ENCODE measurements at places on chromosomes 1 and 21.

DNA sequence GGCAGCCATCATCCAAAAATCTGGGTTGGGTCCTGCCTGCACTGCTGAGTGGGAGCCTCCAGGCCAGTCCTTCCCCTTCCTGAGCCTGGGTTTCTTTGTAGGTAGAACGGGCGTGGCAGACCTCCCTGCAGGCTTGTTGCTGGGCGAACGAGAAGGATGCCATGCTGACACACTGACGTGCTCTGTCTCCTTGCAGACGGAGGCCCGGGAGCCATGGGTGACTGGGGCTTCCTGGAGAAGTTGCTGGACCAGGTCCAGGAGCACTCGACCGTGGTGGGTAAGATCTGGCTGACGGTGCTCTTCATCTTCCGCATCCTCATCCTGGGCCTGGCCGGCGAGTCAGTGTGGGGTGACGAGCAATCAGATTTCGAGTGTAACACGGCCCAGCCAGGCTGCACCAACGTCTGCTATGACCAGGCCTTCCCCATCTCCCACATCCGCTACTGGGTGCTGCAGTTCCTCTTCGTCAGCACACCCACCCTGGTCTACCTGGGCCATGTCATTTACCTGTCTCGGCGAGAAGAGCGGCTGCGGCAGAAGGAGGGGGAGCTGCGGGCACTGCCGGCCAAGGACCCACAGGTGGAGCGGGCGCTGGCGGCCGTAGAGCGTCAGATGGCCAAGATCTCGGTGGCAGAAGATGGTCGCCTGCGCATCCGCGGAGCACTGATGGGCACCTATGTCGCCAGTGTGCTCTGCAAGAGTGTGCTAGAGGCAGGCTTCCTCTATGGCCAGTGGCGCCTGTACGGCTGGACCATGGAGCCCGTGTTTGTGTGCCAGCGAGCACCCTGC lies 1.4 kb downstream of the GJA4 start:
- DNase-seq: no peak

GRCh38 chr1:2019172-2019543 lies at the start of gene GABRD:
GABRD (plus strand) TSS chr1:2019345; CDS start chr1:2019424, 79 bp downstream.
- no peak for DNase-seq

DNA sequence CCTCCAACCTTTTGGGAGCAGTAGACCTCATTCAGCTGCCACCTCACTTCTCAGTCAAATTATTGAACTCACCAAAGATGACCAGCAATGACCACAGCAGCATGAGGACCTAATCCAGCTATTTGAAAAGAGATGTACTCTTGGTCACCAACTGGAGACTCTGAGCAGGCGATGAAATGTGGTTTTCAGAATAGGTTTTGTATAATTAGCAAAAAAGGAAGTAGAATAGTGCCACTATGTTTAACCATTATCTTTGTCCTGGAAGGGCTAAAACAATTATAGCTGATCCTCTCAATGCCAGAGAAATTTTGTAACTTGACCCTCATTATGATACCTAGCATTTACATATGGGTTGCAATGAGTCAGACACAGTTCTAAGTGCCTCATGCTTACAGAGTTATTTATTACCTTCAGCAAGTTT lies at the start of gene FCRL2:
FCRL2 (minus strand) TSS at position 162 of the 421 bp plus-strand sequence; CDS start at position 103, 59 bp downstream.
- no peak for DNase-seq

GRCh38 chr1:99758073-99758511 lies 8.3 kb downstream of the FRRS1 start:
- DNase-seq: no peak

- DNase-seq: no peak
Observed at GRCh38 chr1:198657550-198658064, 18.8 kb downstream of the PTPRC start.

GRCh38 chr1:207787776-207788175 lies 35.9 kb downstream of the CD46 start:
- DNase-seq: no peak

DNA sequence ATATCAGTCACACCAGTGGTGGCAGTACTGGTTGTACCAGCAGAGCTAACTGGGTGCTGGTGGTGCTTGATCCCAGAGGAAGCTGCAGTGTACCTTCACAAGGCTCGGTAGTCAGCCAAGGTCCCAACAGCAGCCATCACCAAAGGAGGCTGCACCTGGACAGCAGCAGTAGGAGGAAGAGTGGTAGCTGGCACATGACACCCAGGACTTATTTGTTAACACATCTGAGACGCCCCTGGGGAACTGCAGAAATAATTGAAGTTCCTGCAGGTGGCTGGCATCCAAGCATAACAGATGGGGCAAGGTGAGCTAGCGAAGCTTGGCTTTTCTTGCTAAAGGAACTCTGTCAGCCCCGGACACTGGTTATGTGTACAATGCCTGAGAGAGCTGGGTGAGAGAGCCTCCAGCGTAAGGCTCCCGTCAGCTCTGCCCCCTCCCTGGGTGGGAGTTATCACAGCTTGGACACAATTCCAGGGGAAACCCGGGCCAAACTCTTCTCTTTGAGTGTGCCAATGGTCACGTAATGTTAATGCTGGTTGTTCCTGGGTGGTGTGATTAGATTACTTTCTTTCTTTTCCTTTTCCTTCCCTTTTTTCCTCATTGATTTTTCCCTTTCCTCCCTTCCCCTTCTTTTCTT lies 29.1 kb upstream of the PARP1 start:
- no peak for DNase-seq

DNA sequence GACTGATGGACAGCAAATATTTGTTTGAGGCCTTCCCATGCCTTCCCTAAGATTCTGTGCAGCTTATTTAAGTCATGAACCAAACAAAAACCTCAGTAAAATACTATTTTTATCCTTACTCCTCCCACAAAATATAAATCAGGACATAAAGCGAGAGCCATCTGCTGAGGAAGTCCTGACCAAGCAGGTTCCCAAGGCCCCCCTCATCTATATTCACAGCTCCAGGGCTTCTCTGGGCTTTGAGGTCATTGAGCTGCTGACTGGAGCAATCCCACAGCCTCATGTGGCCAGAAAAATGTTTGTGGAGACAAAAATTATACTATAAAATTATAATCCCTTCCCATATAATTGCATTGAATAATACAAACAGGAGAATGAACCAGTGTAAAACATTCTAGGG lies 846.2 kb downstream of the ADGRL2 start:
- no peak for DNase-seq

DNA sequence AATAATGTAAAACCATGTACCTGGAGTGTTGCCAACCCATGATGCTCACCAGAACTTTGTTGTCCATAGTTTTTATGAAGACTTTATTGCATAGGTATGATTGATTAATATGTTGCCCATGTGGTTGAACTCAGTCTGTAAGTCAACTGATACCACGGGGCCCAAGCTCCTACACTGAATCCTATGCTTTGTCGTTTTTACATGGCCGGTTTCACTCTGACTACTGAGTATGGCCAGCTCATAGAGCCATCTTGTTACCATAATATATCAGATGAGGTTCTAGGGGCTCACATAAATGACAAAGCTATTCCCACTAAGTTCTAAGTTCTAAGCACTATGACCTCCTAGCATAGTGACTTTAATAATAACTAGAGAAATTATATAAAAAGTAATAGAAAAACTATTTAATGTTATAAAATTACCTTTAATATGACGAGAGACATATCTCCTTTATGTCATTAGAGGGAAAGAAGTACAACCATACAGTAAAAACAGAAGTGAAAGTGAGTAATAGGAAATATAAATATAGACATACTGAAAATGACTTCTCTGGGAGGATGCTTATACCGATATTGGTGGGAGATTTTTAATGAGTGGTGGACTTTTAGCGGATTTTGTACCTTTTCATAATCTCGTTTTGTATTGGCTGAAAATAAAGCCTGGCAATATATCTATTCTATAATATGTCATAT lies 983.4 kb upstream of the PRMT6 start:
- DNase-seq: no peak
